ENCODE measurements at places on chromosomes 5 and 9. TPM values are rescaled to one million over a fixed set of nuclear protein-coding genes. Genes with fewer than 3 reads are reported as not detected.

DNA sequence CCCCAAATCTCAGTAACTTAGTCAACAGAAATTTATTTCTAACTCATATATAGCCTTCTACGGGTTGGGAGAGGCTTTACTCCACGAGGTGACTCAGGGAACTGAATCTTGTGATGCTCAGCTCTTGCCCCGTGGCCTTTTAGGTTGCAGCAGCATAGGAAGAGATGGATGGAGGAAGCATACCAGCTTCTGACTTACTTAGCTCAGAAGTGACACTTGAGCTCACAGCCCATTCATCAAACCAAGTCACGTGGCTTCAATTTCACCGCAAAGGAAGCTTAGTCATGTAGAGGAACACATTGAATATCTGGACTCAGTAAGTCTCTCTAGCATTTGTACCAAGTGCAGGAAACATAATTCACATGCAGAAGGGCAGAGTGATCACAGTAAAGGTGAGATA is 124.1 kb upstream of the KCNN2 start:
- H3K4me1 ChIP-seq = no peaks in the 10 kb centered on the region
- DNase-seq = no peak
- H3K4me3 ChIP-seq = no peak overlapping the region
- H3K27me3 ChIP-seq = no peaks in the 10 kb centered on the region

DNA sequence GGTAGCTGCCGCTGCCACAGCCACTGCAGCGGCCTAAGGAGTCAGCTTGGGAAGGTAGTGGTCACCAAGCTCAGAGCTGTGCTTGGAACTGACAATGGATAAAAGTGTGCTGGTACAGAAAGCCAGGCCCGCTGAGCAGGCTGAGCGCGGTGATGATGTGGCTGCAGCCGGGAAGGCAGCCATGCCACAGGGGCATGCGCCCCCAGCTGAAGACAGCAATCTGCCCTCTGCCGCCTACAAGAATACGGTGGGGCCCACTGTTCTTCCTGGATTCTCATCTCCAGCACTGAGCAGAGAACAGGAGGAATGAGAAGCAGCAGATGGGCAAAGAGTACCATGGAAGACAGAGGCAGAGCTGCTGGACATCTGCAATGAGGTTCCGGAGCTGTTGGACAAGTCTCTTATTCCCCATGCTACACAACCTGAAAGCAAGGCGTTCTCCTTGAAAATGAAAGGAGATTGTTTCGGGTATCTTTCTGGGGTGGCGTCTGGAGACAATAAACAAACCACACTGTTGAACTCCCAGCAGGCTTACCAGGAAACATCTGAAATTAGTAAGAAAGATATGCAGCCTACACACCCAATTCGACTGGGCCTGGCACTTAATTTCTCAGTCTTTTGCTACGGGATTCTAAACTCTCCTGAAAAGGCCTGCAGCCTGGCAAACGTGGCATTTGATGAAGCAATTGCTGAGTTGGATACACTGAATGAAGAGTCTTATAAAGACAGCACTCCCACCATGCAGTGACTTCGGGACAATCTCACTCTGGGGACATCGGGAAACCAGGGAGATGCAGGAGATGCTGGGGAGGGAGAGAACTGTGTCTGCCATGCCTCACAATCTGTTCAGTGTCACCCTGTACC is 22.8 kb upstream of the ANKRD18A start:
- no peak for DNase-seq
- no peaks in the 10 kb centered on the region for H3K27me3 ChIP-seq
- no peaks in the 10 kb centered on the region for H3K4me1 ChIP-seq
- no peak overlapping the region for H3K27ac ChIP-seq
- no peaks in the 10 kb centered on the region for H3K36me3 ChIP-seq

Gene CCL27
- not detected for total RNA-seq

GRCh38 chr5:133859073-133859472 is 109.4 kb downstream of the C5orf15 start:
- no peak overlapping the region for H3K4me3 ChIP-seq
- no peaks in the 10 kb centered on the region for H3K36me3 ChIP-seq

DNA sequence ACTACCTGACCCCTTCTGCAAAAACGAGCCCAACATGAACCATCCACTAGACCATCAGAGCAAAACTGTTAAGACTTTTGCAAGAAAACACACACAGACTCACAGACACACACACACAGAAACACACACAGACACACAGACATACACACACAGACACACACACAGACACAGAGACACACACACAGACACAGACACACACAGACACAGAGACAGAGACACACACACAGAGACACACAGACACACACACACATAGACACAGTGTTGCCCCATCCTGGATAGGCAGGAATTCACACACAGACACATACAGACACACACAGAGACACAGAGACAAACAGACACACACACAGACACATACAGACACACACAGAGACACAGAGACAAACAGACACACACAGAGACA is 52.5 kb downstream of the NACC2 start:
- no peaks in the 10 kb centered on the region for H3K27me3 ChIP-seq
- DNase-seq = no peak

- H3K36me3 ChIP-seq = no peaks in the 10 kb centered on the region
- H3K27me3 ChIP-seq = no peaks in the 10 kb centered on the region
- no peak for DNase-seq
- H3K4me1 ChIP-seq = no peaks in the 10 kb centered on the region
- no peak overlapping the region for H3K27ac ChIP-seq
Measured at GRCh38 chr9:16735001-16735400, 135.5 kb downstream of the BNC2 start.

- no peaks in the 10 kb centered on the region for H3K27me3 ChIP-seq
- H3K36me3 ChIP-seq = no peaks in the 10 kb centered on the region
- peak overlapping the region; percentile 47 for H3K4me3 ChIP-seq
- no peak overlapping the region for H3K27ac ChIP-seq
- DNase-seq = no peak
- no peaks in the 10 kb centered on the region for H3K4me1 ChIP-seq
Measured at GRCh38 chr5:100890461-100891008, 12.5 kb downstream of the ST8SIA4 start.

DNA sequence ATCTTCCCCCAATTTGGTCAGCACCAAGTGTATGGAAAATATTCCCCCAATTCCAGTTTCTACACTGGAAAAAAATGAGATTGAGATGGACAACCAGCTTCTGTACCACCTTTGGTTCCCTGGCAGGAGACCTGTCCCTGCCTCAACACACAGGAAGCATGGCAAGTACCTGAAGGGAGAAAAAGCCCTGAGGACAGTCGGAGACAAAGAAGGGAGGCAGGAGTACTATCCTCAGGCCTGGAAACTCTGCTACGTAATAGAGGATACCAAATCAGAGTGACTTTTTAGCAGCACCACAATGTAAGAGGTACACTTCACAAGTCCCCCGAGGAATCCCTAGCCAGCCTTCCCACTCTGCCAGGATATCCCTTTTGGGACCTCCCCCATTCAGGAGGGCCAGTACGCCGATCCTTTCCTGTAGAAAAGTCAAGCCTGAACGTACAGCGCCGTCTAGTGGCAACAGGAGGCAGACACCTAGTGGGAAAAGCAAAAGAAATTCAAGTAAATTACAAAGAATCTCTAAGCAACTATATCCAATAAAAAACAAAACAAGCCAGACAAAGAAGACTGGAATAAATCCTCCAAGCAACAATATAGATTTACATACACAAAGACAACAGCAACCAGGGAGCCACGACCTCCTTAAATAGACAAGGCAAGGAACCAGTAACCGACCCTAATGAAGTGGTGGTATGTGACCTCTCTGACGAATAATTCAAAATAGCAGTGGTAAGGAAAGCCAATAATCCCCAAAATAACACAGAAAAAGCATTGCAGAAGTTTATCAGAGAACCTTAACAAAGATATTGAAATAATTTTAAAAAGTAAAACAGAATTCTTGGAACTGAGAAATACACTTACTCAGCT is 63.3 kb upstream of the SLCO6A1 start:
- no peak overlapping the region for H3K4me3 ChIP-seq
- H3K4me1 ChIP-seq = no peaks in the 10 kb centered on the region
- no peaks in the 10 kb centered on the region for H3K27me3 ChIP-seq
- no peaks in the 10 kb centered on the region for H3K36me3 ChIP-seq
- no peak overlapping the region for H3K27ac ChIP-seq

GRCh38 chr5:165321912-165322311 is 1816.5 kb downstream of the MAT2B start:
- no peaks in the 10 kb centered on the region for H3K27me3 ChIP-seq
- no peaks in the 10 kb centered on the region for H3K36me3 ChIP-seq
- no peak overlapping the region for H3K27ac ChIP-seq
- H3K4me1 ChIP-seq = no peaks in the 10 kb centered on the region
- no peak for DNase-seq

Gene BAAT
- total RNA-seq = 0.30 TPM

- no peaks in the 10 kb centered on the region for H3K4me1 ChIP-seq
- H3K4me3 ChIP-seq = peak overlapping the region; percentile 60
- peak; percentile 45 for DNase-seq
Measured at GRCh38 chr9:1083325-1083913, 33.3 kb downstream of the DMRT2 start.

DNA sequence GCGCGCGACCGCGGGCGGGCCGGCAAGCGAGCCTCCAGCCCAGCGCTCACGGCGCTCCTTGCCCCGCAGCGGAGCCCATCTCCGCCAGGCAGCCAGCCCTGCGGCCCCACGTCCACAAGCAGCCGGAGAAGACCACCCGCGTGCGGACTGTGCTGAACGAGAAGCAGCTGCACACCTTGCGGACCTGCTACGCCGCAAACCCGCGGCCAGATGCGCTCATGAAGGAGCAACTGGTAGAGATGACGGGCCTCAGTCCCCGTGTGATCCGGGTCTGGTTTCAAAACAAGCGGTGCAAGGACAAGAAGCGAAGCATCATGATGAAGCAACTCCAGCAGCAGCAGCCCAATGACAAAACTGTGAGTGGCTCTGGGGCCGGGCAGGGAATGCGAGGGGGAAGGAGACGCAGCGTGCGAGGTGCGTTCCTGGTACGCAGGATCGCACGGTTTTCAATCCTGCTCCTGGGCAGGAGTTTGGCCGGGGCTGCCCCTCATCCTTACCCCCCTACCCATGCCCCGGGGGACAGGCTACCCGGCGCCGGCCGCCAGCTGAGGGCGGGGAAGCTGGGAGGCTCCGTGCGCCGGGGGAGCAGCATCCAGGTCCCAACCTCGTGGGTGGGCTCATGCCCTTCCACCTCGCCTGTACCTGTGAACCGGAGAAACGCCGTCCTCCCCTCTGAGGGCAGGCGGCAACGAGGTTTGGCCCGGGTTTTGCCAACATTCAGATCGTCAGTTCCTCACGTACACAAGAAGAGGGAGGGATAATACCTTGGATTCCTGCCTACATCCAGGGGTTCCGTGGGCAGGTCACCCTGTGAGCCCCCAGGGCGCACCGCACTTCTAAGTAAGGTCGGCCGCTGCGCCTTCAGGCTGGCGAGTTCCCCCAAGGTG is 6.6 kb downstream of the ISL1 start:
- peaks cover 16% of the 10 kb centered on the region for H3K27me3 ChIP-seq
- H3K27ac ChIP-seq = no peak overlapping the region
- no peaks in the 10 kb centered on the region for H3K4me1 ChIP-seq
- no peaks in the 10 kb centered on the region for H3K36me3 ChIP-seq
- peak overlapping the region; percentile 44 for H3K4me3 ChIP-seq
- no peak for DNase-seq

DNA sequence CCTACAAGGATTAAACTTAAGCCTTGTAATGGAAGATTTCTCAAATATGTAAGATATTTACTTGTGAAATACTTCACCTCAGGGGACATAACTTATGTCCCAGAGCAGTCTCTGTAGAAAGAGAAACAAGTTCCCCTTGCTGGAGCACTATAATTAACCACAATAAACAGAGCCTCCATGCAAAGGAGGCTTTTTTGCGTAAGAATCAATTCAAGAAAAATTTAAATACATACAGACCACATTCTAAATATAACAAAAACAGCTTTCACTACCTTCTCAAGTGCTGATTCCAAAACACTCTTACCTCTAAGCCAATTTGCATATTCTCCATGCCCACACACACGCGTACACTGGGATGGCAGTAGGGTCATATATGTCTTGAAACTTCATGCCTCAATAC is 30.7 kb upstream of the CCNB1 start:
- no peaks in the 10 kb centered on the region for H3K4me1 ChIP-seq
- H3K27ac ChIP-seq = no peak overlapping the region
- no peaks in the 10 kb centered on the region for H3K27me3 ChIP-seq
- DNase-seq = no peak

DNA sequence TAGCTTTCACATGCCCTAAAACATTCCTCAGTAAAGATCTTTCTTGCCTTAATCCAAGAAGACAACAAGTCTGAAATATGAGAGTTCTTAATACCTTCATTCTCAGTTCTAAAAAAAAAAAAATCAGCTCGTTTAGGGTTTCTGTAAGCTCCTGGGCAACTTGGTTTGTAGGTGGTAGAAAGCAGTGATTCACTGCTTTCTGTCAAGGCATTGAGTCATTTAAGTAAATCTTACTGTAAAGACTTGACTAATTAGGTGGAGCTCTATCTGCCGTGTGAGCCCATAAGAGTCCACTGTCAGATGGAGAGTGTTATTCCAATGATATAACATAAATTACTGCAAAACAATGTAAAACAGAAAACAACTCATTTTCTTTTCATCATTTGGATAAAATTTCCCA is 56.1 kb upstream of the MAST4 start:
- no peak for DNase-seq
- no peaks in the 10 kb centered on the region for H3K36me3 ChIP-seq
- no peak overlapping the region for H3K4me3 ChIP-seq
- no peaks in the 10 kb centered on the region for H3K27me3 ChIP-seq
- H3K4me1 ChIP-seq = no peaks in the 10 kb centered on the region

Gene HDHD3
- 11.5 TPM for total RNA-seq

DNA sequence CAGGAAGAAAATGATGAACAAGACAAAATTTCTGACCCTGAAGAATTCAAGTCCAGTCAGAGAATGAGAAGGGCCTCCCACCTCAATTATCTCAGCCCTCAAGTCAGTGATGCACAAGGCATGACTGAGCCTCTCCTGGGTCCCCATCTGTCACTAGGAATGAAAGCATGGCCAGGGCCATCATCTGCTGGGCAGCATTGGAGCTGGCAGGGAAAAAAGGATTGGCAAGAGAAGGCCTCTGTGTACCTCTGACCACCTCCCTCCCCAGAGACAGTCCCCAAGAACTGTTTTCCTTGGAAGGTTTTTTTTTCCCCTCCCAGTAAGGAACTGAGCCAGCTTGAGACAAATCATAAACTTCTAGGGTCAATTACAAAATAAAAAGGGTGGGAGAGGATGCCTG is 76.7 kb downstream of the KLHL3 start:
- H3K27ac ChIP-seq = no peak overlapping the region
- peaks cover 4% of the 10 kb centered on the region for H3K4me1 ChIP-seq
- no peaks in the 10 kb centered on the region for H3K36me3 ChIP-seq
- no peak overlapping the region for H3K4me3 ChIP-seq

DNA sequence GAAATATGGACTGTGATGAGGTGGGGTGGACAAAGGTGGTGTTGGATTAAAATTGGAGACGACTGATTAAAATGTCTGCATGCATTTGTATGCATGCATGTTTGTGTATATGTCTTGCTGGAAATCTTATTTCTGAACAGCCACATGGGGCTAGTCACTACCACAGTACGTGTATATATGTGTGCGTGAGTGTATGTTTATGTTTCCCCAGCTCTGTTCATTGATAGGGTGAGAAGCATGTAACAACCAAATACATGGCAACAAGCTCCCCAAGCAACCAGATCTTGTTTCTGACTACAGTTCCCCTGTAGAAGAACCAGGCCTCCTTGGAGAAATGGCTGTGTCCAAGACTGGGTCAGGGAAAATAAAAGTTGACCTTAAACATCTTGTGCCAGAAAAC is 139.7 kb downstream of the GNA14 start:
- H3K27me3 ChIP-seq = no peaks in the 10 kb centered on the region
- H3K4me1 ChIP-seq = no peaks in the 10 kb centered on the region
- H3K4me3 ChIP-seq = no peak overlapping the region
- no peaks in the 10 kb centered on the region for H3K36me3 ChIP-seq
- no peak overlapping the region for H3K27ac ChIP-seq

- no peaks in the 10 kb centered on the region for H3K27me3 ChIP-seq
- no peaks in the 10 kb centered on the region for H3K4me1 ChIP-seq
- DNase-seq = no peak
- H3K36me3 ChIP-seq = no peaks in the 10 kb centered on the region
- H3K4me3 ChIP-seq = no peak overlapping the region
Measured at GRCh38 chr9:21205204-21205603, 1.7 kb downstream of the IFNA10 start.
